Stimulated activated CD4-positive, alpha-beta T cell treated with anti-CD3 and anti-CD28 coated beads, Interleukin-1b, Interleukin-23, amount 100 ng/mL, for 4 hours (primary cell): ENCODE measurements at places on chromosomes 7 and 10.

- no peak for DNase-seq
Observed at GRCh38 chr7:1681581-1681980, 11.5 kb downstream of the ELFN1 start.

GRCh38 chr10:128926711-128927110, 540.3 kb upstream of the MGMT start:
- DNase-seq = no peak

GRCh38 chr10:65570143-65571010, 1355.5 kb upstream of the LRRTM3 start:
- no peak for DNase-seq

- DNase-seq = no peak
Observed at GRCh38 chr7:2710901-2711551, 23.0 kb downstream of the AMZ1 start.

- no peak for DNase-seq
Observed at GRCh38 chr7:26365077-26365900, 73.6 kb downstream of the SNX10 start.

- no peak for DNase-seq
Observed at GRCh38 chr10:60978287-60979115, 34.5 kb upstream of the RHOBTB1 start.

DNA sequence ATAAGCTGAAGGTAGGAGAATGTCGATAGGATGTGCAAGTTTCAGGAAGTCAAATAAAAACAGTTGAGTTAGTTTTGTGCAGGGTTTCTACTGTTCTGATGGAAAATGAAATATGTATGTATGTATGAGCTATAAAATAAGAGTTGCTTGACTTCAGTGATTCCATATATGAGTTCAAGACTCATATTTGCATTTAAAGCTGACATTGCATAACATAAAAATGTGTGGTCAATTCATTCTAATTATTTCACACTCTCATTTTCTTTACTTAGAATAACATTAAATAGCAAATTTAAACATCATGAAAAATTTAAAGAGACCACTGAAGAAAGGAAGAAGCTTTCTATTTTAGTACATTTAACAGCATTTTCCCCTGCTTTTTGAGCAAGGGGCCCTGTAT, 37.8 kb downstream of the IFIT5 start:
- no peak for DNase-seq

DNA sequence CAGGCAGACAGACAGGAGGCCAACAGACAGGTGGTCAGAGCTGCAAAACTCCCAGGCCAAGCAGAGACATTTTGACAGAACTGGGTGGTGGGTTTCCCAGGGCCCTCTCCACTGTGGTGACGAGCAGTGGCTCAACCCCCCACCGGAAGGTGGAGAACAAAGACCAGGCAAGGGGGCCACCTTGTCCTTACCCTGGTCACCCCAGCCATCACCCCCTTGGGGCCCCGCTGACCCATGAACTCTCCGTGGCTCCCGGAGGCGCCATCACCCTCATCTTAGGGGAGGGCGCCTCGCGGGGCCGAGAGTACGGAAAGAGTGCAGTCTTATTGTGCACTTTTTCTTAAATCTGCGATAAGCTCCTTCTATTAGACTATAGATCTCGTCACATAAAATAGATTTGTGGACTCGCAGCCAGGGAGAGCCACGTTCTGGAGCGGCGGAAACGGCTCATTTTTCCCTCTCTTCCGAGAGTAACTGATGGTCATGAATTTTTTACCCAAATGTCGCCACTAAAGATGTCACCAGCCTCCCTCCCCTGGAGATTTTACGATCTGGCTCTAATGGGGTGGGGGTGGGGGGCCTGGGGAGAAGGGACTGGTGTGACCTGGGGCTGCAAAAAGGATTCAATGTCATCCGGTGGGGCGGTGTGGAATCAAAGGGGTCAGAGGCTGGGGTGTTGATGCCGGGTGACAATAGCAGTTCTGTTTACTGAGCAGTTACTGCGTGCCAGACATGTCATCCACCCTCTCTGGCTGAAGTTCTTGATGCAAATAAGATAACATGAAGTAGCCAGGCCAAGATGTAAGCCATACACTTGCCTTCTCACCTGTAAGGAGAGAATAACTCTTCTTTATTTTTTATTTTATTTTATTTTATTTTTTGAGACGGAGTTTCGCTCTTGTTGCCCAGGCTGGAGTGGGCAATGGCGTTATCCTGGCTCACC, 71.1 kb upstream of the MYL10 start:
- no peak for DNase-seq

- DNase-seq = no peak
Observed at GRCh38 chr7:20307119-20307518, 23.6 kb upstream of the ITGB8 start.

- no peak for DNase-seq
Observed at GRCh38 chr10:36256166-36256565, 614.1 kb upstream of the FZD8 start.

DNA sequence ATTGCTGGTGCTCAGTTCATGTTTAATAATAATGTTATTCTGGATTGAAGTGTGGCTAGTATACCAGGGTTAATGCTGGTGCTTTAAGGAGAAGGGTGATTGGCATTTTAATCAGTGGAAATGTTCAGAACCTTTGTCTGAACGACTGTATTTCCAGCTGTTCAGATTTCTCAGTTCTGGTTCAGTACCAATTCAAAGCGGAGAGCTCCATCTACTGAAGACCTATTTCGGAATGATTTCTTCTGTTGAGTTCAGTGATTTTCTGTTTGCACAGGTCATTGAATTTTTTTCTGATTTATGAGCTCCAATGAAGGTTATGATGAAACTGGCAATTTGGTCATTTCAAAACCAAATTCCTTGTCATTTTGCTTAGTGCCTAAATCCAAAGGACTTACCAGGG, 160.1 kb downstream of the EXOC4 start:
- no peak for DNase-seq

DNA sequence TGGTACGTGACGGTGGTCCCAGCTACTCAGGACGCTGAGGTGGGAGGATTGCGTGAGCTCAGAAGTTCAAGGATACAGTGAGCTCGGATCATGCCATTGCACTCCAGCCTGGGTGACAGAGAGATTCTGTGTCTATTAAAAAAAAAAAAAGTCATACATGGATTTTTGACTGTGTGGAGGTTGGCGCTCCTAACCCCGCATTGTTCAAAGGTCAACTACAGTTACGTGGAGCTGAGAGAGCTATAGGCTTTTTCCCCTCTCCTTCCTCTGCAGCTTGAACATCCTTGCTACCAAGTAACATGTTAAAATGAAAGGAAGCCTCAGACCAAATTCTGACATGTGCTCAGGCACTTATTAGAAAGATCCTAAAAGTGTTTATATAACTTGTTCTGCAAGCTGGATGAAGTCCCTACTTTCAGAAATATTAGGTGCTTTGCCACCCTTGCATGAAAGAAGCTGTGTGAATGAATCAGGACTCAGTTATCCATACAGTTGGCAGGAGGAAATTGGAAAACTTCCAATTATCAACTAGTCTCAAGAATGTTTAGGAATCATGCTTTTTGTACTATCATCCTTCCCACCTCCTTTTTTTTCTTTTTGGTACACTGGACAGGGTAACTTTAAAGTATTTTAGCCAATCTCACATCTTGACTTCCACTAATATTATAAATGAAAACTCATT, 12.5 kb upstream of the ST7 start:
- no peak for DNase-seq

DNA sequence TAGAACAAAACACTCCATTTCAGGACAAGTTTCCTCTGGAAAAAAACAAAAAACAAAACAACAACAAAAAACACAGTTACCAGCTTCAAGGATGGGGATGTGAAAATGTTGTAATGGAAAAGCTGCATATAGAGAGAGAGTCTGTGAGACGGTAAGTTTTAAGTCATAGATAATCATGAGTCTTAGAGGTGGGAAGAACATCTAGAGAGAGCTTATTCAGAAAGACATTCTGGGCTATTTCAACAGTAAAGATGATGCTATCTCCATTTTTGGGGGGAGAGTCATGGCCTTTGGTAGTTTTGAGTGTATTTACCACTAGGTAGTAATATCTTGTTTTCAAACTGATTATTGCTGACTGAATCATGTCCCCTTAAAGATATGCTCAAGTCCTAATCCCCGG, 23.3 kb upstream of the INPP5F start:
- no peak for DNase-seq

DNA sequence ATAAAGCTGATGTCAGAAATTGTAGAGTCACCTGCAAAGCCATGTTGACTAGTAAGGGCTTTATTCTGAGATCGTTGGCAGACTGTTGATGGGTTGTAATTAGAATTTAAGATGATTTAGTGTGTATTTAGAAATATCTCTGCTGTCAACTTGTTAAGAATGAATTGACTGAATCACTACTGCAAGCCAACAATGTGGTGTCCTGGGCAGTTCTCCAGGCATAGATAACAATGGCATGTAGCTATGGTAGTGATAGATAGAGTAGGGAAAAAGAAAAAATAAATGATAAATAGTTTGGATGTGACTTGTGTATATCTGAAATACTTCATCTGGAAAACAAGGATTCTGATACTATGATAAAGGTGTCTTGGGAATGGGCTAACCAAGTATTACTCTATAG, 640.2 kb downstream of the ARL4A start:
- no peak for DNase-seq

GRCh38 chr7:17234030-17234397, 64.4 kb upstream of the AHR start:
- DNase-seq = no peak
